CD8-positive, alpha-beta T cell (primary cell): ENCODE measurements at places on chromosomes 12 and 14.

DNA sequence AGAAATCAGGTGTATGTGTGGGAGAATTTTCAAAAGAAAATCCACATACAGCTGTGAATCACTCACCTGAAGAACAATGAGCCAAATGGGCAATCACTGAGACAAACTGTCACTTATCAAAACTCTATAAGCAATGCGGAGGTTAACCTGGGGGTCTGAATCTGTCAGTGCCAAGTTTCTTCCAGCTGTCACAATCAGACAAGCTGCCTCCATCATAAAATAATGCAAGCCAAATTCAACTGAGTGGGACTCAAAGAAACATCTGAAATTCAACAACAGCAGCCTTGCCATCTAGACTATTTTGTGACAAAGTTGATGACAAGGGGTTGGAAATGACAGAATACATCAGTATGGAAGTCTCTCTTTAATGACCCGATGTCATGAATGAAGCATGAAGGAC is 60.3 kb downstream of the GARIN6 start:
- no peak for DNase-seq

- DNase-seq: no peak
Observed at GRCh38 chr12:55771736-55772135, 28.8 kb downstream of the GDF11 start.

DNA sequence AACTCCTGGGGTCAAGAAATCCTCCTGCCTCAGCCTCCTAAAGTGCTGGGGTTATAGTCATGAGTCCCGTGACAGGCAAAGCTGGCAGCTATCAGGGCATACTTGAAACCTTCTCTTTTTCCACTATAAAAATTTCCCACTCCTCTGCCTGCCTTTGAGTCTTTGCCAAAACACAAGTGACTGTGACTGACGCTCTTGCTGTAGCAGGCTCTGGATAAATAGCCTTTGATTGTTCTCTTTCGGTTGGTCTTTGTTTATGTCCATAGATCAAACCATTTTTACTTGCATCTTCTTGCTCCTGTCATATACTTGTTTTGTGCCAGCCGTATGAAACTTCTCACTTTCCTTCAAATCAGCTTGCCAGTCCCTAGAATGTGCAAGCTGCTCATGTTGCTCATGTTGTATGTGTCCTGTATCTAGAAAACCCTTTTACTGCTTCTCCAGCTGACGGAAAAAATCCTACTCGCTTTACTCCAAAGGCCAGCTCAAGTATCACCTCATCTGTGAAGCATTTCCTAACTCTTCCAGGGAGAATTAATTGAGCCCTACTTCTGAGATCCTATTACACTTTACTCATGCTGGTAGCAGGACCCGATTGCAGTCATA is 73.1 kb downstream of the RESF1 start:
- no peak for DNase-seq

DNA sequence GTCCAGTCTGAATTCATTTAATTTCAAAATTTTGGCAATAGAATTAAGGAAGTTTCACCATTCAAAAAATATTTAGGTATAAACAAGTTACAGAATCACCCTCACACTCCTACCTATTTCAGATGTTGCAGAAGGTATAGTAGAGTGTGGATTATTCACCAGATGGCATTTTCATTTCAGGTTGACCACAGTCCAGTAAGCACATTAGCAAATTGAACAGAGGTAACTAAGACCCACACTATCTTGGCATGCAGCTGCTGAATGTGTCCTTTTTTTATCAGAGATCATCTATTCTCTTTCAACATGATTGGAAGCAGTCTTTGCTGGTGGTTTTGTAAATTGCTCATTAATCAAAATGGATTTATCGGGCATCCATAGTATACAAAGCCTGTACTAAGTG is 151.8 kb upstream of the GARIN6 start:
- no peak for DNase-seq

GRCh38 chr14:75063491-75064204 is at the start of gene ACYP1:
TSS of gene ACYP1 (minus strand) at chr14:75064024. CDS start at chr14:75063553, 471 bp downstream.
- DNase-seq: peak; percentile 85

- no peak for DNase-seq
Observed at GRCh38 chr14:68656452-68656851, 136.4 kb downstream of the ZFP36L1 start.

- no peak for DNase-seq
Observed at GRCh38 chr12:67942724-67943123, 46.5 kb upstream of the IFNG-AS1 start.

DNA sequence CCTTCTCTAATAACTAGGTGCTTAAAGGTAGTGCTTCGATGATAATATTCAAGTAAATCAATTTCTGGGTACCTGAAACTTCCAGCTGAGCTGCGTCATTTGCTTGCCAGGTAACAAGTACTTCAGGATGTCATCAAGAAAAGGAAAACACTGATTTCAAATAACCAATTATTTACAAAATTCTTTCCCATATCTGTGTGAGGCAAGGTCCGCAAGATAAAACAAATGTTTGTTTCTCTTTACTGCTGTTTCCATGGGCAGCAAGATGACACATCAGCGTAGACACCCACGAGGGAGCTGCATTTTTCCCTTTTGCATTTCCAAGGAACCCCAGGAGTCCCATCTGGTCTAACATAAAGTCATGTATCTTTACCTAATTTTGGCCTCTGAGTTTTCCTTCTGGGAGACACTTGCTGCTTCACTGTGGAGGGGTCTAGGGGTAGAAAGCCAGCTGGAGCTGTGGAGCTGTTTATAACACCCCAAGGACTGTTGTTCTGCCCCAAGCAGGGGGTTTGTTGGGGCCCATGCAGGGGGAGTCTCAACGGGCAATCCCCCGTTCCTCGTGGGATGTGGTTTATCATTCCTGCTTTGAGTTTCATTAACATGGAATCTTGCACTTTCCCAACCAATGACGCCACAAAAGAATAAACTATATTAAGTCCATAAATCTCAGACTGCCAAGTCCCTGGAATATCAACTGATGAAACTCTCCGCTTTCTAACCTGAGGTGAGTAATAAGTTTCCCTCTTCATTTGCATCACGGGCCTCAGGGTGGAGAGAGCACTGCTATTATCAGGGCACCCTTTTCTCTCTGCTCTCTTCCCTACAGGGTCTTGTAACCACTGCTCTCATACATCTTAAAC is 112.8 kb upstream of the PELI2 start:
- no peak for DNase-seq

- DNase-seq: no peak
Observed at GRCh38 chr12:2696136-2696535, 98.6 kb upstream of the FKBP4 start.

DNA sequence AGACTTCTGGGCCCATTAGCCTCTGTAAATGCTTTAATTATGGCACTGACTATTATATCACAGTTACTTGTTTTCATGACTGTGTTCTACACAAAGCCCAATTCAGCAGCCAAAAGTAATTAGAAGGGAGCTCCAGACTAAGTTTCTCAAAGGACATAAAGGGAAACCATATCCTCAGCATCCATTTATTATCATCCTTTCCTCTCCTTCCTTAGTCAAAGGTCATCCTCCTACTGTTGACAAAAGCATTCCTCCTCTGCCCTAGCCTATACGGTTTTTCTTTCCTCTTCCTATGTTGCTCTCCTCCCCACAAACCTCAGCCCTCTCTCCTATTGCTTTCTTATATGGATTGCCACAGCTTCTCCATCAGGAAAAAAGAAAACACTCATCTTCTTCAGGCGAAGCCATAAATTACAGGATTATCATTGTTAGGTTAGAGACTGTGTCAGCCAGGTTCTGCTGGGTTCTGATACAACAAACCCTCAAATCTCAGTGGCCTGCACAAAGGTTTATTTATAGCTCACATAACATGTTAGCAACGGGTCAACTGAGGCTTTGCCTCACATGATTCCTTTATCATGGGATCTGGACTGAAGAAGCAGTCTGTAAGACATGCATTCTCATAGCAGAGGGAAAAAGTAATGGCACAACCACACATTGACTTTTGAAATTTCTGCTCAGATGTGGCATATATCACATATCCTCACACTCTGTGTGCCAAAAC is 207.2 kb downstream of the SLC5A8 start:
- DNase-seq: no peak

DNA sequence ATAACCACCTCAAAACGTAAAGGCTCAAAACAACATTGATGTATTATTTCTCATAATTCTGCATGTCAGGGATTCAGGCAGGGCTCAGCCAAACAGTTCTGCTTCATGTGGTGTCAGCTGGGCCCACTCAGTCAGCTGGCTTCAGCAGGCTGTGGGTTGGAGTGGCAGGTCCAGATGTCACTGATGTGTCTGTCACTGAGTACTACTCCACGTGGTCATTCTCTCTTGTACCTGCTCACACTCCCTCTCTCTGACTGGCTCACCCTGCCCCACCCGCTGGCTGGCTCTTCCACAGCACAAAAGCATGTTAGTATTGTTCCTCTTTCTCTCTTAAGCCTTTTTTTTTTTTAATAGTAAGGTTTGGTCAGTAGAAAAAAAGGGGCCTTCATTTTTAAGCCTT is 182.4 kb downstream of the DICER1 start:
- no peak for DNase-seq

GRCh38 chr14:24885410-24885913 is 164.5 kb downstream of the STXBP6 start:
- no peak for DNase-seq

DNA sequence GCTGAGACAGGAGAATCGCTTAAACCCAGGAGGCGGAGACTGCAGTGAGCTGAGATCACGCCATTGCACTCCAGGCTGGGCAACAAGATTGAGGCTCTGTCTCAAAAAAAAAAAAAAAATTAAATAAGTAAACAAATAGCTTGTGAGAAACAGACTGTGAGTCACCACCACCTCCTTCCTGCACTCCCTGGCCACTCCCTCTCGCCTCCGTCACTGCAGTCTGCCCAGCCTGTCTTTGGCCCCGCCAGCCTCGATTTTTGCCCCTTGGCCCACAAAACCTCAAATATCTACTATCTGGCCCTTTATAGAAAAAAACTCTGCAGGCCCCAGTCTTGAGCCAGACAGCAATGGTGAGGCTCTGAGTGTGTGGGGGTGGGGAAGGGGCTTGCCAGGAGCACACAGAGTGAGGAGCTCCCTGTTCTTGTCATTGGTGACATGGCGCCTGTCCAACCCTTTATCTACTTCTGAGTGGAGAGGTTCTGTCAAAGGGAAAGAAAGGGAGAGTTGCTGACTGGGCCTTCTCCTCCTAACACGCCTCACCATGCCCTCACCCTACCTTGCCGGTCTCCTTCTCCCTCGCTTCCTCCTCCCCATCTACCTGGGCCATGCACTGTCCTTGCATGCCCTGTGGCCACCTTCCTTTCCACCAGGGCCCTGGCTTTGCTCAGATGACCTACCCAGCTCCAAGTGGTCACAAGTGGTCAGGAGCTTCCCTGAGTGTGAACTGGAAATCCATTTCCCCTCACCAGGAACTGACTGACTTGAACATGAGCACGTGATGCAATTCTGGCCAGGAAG is 22.1 kb downstream of the LGMN start:
- no peak for DNase-seq

DNA sequence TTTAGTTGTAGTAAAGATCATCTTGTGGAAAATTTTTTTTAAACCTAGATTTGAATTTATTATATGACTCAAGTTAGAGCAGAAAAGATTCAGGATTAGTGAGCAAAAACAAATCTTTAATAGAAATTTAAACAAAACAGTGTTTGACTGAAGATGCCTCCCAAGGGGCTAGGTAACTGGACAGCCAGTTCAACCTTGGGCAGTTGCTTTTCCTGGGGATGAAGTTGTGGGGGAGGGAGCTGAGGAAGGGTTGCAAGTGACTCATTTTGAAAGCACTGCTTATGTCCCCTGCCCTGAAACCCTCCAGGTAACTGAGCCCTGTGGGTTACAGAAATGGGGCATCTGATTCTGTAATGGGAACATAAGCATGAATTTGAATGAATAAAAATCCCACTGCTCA is 13.1 kb downstream of the CFAP54 start:
- no peak for DNase-seq

GRCh38 chr12:53071591-53072551 is 7.3 kb downstream of the SPRYD3 start:
- no peak for DNase-seq

DNA sequence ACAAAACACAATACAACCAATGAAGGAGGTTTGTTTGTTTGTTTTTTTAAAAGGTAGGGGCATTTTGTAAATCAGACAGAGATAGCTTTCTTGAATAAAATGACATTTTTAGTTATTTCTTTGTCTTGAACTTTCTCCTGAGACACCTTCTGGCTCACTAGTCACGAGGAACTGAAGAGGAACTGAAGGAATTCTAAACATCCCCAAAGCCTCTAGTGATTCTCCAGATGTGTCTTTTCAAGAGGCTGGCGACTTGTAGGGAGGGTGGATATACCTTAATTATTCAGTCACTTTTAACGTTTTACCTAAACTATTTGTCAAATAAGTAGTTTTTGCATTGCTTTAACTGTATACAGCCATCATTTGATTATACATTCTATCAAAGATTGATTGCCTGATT is 211.2 kb upstream of the LRIG3 start:
- no peak for DNase-seq

DNA sequence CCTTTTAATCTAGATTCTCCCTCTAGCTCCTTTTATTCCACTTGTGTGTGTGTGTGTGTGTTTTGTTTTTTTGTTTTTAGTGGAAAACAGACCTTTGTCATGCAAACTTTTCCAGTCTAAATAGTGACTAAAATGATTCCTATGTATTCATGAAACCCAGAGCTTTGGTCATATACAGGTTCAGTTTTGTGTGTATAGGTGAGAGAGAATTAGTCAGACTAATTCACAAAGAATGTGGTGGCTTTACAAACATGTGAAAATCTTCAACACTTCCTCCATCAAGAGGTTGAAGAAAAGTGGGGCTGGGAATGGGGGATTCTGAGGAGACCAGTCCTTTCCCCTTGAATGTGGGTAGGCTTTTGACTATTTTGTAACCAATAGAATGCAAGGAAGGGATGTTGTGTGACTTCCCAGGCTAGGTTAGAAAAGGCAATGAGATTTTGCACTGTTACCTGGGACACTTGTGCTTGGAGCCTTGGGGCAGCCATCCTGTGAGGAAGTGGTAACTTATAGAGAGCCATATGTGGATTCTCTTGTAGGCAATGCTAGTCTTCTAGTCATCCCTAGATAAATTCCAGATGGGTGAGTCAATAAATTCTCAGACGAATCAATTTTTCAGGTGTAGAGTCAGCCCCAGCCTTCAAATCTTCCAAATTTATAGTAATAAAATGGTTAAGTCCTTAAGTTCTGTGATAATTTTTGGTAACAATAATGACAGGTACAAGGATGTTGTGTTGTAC is 236.1 kb downstream of the CEP128 start:
- no peak for DNase-seq

GRCh38 chr12:26845057-26845666 is 12.2 kb upstream of the ITPR2 start:
- DNase-seq: no peak

- DNase-seq: no peak
Observed at GRCh38 chr14:65250162-65250495, 147.8 kb upstream of the MAX start.

DNA sequence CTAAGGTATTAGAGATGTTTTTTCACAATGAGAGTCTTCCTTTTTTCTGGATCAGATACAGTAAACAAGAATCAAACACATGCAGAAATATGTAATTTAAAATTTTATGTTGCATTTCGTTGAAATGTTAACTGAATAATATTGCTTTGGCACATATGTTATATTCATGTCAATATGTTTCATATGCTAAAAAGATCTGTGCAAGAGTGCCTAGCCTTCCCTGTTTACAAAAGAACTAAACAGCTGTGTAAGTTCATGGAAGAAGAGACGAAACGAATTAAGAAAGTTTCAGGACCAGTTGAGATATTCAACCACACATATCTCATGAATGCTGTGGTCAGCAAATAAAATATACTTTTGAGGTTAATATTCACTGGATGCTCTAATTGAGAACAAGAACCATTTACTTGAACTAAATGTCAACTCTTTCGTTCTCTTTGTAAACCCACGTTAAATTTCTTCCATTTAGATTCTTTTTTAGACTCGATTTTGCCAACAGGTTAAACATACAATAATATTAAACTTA is 289.5 kb downstream of the FOXG1 start:
- DNase-seq: no peak

GRCh38 chr12:121915841-121916321 is 2.5 kb upstream of the CFAP251 start:
- DNase-seq: no peak
